ENCODE measurements at places on chromosomes 13 and 19.
A peak's percentile ranks its signal among the peaks of the same experiment; 100 is the strongest.

DNA sequence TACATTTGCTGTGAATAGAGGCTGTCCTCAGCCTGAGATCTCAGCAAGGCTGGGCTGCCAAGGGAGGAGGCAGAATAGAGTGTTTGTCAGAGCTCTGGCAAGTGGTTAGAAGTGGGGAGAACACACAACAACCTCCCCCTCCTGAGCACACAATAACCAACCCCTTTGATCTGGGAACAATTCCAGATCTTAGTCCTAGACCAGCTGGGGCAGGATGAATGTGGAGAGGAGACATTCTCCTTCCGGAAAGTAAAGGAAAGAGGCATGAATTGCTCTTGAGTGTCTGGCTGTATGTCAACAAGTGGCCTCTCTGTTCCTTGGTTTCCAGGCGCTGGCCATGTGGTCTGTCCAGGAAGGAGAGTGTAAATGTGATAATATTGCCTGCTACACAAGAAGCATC is 114.9 kb upstream of the TMTC4 start:
- no peak for DNase-seq

DNA sequence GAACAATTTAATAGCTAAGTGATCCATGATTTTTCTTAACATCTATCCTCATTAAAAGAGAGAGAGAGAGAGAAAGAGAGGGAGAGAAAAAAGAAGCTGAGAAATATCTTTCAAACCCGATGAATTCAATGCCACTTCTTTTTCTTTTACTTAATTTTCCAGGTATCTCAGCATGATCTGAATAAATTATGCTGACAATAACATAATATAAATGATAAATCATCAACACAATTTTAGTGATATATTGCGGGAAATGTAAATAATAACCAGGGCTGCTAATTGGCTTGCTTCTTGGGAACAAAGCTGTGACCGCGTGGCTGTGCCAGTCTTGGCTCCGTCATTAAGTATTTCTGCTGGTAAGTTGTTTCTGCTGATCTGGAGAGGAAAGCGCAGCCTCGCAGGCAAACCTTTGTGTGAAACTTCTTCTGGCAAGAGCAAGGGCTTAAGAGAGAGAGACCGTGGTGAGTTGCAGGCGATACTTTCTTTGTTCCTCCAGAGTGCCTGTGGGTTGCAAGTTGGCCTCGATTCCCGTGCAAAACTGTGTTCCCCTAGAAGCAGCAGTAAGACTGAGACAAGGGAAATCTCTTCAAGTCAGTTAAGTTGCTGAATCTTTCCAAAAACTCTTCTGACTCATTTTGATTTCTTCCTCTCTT is 489.1 kb upstream of the TSHZ3 start:
- DNase-seq = no peak

GRCh38 chr13:76991432-76991795 is 467 bp upstream of the CLN5 start:
- DNase-seq = peak; percentile 63

DNA sequence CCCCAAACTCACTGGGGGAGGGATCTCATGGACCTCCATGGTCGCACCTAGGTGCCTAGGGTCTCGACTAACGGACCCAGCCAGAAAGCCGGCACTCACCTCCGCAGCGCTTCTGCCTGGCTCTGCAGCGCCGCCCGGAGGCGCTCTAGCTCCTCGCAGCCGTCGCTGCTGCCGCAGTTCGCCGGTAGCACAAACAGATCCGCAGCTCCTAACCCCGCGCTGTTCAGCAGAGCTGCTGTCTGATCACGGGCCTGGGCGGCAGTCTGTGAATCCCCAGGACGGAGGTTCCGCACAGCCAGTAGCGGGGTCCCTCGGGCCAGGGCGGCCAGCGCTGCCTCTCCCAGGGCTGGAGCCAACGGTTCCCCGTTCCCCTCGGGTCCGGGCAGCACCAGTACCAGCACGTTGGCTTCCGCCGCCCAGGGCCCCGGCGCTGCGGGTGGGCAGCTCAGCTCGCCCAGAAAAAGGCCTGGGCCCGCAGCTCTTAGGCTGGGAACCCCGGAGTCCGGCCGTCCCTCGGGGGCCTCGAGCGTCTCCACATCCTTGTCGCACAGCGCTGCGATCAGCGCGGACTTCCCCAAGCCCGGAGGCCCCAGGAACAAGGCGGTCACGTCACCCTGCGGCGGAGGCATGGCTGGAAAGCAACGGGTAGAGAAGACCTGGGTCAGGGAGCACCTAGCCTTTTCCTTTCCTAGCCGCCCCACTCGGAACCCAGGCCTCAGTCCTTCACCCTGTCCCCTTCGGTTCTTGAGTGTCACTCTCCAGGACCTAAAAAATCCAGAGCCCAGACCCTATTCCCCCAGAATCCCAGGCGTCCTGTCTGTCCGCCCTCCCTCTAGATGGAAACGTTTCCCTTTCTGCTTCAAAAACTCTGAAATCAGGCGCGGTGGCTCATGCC is 977 bp downstream of the IRGQ start:
- peak; percentile 54 for DNase-seq

DNA sequence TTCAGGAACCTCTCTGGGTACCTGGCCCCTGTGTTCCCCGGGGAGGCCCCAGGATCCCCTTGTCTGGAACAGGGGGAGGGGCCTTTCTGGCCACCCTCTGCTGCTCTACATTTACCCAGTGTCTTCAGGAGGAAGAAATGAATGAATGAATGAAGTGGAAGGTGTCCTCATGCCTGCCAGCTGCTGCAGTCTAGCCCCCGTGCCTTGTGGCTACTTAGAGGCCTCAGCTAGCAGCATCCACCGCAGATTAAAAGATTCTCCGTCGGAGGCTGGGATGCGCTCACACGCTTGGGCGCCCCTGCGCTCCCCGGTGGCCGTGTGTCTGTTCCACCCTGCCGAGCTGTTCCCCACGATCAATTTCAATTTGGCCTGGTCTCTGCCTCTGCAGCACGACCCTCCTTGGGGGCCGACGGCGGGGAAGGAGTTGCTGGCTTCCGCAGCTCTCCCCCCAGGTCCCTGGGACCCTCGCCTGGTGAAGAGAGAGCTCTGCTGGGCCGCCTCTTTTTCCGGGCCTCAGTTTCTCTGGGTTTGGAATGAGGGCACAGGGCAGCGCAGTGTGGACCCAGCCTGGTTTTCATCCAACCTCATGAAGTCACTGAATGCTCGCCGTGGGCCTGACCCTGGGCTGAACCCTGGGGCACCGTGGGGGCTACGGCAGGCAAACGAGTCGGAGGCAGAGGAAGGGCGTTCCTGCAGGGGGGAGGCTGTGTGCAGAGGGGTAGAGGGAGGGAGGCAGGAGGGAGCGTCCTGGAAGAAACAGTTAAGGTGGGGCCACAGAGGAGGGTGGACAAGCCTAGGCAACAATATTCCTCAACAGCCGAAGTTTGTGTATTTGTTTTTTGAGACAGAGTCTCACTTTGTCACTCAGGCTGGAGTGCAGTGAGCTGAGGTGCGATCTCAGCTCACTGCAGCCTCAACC is 28.3 kb downstream of the EFNA2 start:
- no peak for DNase-seq

DNA sequence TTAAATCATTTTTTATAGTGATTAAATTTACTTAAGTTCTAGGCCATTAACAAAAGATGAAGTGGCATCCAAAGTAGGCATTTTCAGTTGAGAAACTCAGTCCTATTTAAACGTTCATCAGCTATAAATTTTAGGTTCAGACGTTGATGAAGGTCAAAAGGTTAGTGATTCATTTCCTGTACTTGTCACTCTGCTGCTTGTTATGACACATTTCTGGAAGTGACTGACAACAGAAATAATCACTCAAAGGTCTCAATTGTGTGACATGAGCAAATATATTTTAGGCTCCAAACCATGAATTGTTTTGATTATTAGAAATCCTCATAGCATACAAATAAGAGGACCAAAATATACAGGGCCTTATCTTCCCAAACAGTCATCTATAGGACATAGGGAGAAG is 10.3 kb upstream of the EDNRB start:
- no peak for DNase-seq

DNA sequence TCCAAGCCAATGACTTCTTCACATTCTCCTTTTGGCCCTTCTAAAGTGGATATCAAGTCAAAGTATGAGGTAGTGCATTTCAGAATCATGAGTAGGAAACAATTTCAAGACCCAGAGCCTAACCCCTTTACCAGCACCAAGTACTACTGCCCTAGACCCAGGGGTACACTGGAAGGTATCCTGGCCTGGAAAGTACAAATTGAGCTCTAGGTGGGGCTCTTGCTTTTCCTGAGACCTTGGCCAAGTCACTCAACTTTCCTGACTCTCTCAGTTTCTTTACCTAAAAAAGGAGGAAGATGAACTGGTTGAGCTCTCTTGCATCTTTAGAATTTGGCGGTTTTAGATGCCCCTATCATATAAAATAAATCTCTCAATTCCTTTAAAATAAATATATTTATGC is 204.7 kb downstream of the FGF14 start:
- no peak for DNase-seq

DNA sequence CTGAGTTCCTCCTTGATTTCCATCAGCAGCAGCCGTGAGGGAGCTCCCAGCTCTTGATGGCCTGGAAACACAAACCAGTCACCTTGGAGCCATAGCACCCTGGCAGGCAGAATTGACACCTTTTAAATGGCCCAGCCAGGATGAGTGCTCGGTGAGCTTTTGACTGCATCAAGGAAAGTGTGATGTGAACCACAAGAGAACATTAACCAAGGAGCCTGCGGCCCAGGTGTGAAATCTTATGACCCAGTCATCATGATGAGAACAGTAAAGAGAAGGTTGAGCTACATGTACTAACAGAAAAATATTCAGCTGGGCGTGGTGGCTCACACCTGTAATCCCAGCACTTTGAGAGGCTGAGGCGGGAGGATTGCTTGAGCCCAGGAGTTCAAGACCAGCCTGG is 22.8 kb downstream of the SUGP2 start:
- no peak for DNase-seq

- DNase-seq = peak; percentile 67
Observed at GRCh38 chr19:19540715-19541515, 2.9 kb downstream of the CILP2 start.

- DNase-seq = no peak
Observed at GRCh38 chr13:41823476-41823875, 137.4 kb downstream of the VWA8 start.

GRCh38 chr13:51937320-51938290 is 73.6 kb downstream of the ATP7B start:
- no peak for DNase-seq

GRCh38 chr13:89832827-89833226 is 1514.7 kb upstream of the MIR17HG start:
- no peak for DNase-seq

GRCh38 chr19:10095622-10095947 is 6.9 kb downstream of the ANGPTL6 start:
- DNase-seq = no peak

DNA sequence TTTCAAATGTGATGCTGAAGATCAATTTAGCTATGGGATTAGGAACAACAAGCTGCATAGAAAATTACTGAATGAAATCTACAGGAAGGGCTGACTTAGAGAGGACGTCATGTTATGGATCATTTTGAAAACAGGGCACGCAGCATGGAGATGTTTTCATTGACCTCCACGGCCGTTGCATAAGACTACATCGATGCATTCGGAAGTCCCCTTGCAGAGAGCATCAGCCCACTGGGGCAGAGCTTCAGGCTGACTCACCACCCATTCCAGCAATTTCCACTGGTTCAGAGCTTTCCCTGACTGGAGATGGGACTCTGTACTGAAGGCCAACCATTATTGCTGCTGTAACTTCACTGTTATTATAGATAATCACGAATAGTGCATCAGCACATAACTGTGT is 305.3 kb downstream of the IRS2 start:
- no peak for DNase-seq

- no peak for DNase-seq
Observed at GRCh38 chr19:38264486-38265212, at the start of gene SPINT2. SPINT2 (plus strand) TSS chr19:38264573; CDS start chr19:38264893, 320 bp downstream.

DNA sequence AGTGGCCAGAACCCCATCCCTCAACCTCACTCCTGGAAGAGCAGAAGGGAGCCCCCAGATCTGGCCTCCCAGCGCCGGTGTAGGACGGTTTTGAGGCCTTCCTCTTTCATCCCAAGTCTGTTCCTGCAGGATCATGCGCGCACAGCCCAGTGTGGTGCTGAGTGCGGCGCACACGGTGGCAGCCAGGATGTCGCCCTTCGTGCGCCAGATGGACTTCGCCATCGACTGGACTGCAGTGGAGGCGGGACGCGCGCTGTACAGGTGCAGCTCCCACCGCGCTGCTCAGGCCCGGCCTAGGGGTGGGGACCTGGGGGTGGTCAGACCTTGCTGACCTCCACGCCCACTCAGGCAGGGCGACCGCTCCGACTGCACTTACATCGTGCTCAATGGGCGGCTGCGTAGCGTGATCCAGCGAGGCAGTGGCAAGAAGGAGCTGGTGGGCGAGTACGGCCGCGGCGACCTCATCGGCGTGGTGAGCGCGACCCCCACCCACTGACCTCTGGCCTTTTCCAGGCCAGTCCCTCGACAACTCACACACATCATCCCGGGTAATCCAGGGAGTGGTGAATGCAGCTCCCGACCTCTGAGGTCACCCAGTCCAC is 14.8 kb downstream of the PNPLA6 start:
- DNase-seq = no peak

GRCh38 chr19:55601084-55601483 is 996 bp downstream of the ZNF524 start:
- no peak for DNase-seq

DNA sequence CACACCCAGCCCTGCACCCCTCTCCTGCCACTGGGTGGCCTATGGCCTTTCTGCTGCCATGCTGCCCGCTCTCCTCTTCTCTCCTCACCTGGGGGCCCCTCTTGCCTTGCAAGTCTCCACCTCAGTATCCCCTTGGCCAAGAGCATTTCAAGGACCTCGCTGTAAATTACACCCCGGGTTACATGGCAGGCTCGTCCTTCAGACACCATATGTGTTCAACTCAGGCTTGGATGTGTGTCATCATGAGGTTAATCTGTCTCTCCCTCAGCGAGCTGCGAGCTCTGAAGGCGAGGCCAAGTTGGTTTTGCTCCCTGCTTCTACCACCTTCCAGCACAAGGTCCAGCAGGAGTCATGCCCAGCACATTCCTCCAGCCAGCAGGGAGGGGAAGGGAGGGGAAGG is 74.8 kb upstream of the TM9SF2 start:
- DNase-seq = no peak

- DNase-seq = no peak
Observed at GRCh38 chr19:35466259-35466658, 18.2 kb downstream of the FFAR2 start.

GRCh38 chr13:99269627-99270241 is 11.6 kb upstream of the GPR18 start:
- no peak for DNase-seq

DNA sequence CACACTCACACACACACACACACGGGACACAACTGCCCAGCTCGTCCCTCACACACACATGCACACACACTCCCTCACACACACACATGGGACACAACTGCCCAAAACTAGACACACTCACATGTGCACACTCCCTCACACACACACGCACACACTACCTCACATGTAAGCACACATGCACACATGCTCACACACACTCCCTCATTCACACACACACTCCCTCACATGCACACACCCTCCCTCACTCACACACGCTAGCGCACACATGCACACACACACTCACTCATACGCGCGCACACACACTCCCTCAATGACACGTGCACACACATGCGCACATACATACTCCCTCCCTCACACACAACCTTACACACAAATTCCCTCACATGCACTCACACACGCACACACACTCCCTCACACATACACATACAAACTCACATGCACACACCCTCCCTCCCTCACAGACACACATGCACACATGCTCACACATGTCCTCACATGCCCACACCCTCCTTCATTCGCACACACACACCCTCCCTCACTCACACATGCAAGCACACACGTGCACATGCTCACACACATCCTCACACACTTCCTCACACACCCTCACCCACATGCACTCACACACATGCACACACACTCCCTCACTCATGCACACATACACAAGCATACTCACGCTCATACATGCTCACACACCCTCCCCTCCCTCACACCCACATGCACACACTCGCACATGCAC is 9.0 kb upstream of the RASA3 start:
- DNase-seq = no peak
